ENCODE measurements at places on chromosomes 5 and 9.

DNA sequence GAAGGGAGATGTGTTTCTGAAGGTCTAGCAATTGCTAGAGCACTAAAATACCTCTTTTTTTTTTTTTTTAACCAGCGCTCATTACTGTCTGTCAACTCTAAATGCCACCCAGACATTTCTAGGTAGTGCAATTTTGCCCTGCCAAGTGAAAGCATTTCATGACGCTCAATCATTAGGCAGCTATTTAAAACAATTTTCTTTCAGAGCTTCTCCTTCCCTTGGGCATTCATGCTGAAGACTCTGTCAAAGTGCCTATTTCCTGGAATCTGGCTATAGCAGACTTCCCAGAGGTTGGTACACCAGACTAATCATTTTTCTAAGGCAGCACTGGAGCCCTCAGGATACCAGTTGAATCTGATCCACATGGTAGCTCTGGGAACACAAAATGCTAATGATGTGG is 97.0 kb upstream of the ANKRD55 start:
- DNase-seq, result no peak

DNA sequence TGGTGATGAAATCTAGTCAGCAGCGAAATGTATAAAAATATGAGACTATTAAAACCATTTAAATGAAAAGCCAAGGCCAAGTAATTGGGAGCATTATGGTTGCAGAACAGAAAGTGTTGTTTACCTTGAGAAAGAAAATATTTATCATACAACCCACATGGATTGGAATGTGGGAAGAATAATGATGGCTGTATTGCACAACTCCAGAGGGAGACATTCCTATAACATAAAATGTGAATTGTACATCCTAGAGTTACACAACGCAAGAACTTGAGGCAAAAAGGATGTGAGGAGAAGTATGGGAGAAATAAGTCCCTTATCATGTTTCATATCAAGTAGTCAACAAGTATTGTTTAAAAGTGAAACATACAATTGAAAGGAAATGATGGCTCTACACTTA is 1014.0 kb upstream of the SEMA6A start:
- DNase-seq, result no peak

GRCh38 chr5:115541611-115542010 is 3.0 kb downstream of the FEM1C start:
- DNase-seq, result no peak

DNA sequence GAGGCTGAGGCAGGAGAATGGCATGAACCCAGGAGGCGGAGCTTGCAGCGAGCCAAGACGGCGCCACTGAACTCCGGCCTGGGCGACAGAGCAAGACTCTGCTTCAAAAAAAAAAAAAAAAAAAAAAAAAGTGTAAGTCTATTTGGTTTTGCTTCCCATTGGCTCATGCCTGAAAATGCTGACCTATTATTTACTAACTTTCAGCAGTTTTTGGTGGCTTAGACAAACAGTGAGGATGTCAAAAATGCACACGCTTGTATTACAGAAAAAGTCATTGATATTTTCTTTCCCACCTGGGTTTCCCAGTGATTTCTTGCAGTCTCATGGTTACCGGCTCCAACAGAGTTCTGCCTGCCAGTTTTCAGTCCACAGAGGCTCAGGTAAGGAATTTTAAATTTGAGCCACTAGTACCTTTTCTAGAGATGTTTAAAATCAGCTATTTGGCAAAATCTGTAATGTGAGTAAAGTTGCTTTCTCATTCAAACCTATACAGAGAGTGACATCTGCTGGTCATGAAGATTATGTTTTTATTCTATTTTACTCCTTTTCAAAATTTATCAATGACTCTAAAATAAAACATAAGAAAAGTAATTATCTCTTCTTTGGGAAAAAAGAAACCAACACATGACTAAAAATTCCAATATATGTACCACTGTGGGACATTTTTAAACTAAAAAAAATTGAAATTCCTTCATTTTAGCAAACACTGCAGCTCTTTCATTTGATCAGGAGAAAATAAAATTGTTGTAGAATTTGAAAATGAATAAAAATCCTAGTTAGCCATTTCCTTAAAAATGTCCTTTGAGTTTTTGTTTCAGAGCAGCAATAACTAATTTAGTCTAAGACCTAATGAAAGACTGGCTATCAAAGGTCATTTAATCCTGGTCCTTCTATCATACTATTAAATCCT is 8.8 kb downstream of the FAM200C start:
- DNase-seq, result no peak

DNA sequence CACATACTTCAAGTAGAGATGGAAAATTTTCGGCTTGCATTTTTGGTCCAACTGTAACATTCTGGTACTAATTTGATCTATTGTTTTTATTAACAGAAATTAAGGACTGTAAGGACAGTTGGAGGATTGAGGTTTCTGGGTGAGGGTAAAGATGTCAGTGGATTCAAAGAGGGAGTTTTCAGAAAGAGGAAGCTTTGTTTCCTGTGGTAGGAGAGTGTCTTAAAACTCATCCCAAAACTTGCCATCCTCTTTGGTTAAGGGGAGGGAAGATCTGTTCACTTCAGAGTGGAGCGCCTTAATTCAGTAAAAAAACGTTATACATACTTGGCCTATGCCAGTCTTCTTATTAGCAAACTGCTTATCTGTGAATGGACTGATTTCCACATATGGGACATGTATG is 13.8 kb downstream of the CNTRL start:
- no peak for DNase-seq

- DNase-seq, result no peak
These were observed 10.4 kb upstream of the MIER3 start for GRCh38 chr5:56962286-56962685.

- no peak for DNase-seq
These were observed 3.6 kb downstream of the PTRH1 start for GRCh38 chr9:127711831-127712274.

DNA sequence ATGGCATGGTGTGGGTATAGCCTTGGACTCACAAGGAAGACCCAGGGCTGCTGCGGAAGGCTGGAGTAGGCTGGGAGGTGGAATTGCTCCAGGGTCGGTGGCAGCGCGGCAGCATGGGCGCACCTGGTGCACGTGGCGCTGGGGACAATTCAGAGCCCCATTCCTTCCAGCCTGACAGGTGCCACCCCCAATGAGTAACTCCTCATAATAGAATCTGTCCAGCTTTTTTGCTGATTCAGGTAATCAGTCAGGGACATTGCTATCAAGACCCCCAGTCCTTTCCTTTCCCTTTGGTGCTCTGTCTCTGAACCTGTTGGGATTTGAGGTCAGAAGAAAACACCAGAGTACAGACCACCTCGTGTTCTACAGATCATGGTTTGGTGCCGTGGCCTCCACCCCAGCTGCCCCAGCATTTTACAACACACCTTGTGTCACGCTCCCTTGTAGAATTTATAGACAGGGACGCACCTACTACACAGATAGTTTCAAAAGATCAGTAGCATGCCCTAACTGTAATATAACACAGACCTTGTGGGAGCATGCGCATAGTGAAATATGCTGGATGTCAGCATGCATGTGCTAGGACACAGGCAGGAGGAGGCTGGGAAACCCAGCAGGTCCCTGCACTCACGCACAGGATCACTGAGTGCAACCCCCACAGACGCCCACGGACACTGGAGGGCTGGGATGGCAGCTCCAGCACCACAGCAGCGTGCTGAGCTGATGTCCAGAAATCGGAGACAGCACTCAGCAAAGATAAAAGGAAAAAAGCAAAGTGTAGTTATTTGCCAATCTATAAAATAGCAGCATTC is 47.9 kb upstream of the CTSL start:
- no peak for DNase-seq

- DNase-seq, result no peak
These were observed 452.8 kb upstream of the PTGER4 start for GRCh38 chr5:40226906-40227305.

DNA sequence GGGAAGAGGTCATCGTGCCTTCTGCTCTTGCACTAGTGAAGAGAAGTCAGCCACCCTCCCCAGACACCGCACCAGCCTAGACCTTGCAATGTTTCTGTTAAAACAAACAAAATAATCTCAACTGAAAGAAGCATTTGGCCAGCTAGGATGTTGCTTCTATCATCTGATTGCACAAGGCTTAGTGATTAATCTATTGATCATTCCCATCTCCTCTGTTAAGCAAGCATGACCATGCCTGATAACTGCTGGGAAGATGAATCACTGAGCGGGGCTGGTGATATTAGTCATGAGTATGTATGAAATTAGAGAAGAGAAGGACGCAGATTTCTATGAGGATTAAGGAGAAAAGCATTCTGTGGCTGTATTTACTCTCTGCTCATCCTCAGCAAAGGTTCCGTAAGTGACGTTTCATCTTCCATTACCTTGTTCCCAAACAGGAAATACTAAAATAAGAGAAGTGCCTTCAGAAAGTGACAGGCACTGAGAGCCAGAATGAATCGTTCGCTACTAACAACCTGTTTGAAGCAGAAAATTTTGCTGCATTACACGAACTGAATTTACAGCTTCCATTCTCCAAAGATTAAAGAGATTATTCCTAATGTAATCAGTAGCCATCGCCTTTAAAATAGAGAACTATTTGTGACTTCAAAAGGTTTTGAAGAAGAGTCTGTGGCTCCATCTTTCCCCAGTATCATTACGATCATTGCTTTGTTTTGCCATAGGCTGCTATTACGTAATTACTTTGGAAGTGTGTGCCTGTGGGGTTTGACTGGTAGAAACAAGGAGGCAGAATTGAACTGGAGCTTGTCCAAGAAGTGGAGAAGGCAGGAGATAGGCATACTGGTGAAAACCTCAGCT is 219.1 kb downstream of the MED10 start:
- DNase-seq, result no peak

DNA sequence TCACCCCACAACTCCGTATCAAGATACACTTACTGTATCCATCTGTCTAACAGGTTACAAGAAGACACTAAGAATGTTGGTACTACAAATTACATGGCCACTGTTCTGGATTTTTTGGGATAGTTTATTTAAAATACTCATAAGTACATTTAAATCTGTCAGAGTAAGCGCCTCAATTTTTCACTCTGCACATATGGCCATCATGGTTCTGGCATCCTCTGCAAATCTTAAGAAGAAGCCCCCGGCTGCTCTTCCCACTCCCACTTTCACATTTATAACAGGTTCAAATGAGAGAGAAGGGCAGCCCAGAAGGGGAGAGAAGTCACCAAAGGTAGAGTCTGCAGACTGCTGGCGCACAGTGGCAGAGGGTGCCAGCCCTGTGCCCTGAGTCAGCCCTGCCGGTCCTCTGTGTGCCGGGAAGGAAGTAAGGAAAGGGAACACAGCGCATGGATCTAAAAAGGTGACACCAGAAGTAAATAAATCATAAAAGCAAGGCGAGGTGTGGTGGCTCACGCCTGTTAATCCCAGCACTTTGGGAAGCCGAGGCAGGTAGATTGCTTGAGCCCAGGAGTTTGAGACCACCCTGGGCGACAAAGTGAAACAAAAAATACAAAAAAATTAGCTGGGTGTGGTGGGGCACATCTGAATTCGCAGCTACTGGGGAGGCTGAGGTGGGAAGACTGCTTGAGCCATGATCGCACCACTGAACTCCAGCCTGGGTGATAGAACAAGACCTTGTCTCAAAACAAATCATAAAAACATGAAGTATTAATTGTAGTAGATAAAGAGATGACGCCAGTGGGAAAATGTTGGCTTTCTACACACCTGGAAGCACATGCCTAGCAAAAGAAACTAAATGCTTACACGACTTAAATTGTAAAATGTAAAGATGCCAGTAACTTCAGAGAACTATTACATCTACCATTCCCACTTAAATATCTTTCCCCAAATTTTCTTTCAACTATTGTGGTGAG is 30.0 kb downstream of the RNF130 start:
- DNase-seq, result no peak
